ENCODE measurements at places on chromosomes 2 and 18.

- no peak for DNase-seq
Observed at GRCh38 chr2:64865073-64865830, 123.9 kb upstream of the SLC1A4 start.

GRCh38 chr18:70227438-70227837, 22.0 kb upstream of the RTTN start:
- no peak for DNase-seq

GRCh38 chr18:36889321-36889720, 60.4 kb downstream of the KIAA1328 start:
- peak; percentile 11 for DNase-seq

DNA sequence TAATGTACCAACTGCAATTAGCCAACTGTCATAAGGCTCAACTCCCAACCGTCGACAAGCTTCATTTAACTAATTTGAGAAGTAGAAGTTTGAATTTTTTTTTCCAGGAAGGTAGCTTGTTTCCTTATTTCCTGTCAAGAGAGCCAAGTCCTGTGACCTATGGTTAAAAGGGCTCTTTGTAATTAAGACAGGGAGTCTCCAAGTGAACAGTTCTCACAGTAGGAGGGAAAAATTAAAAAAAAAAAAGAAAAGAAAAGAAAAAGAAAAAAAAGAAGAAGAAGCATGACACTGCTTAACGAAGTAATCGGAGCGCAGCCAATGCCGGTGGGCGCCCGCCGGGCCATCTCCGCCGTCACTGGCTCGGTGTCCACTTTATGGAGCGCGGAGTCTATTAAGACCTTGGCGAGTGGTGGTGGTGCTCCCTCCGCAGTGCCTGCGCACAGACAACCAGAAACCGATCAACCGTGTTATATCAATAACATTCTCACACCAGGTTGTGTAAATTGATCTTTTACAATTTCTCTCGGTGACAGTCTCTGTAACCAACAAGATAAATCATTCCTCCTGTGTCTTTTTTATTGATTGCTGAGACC, 197.2 kb upstream of the POU3F3 start:
- no peak for DNase-seq

DNA sequence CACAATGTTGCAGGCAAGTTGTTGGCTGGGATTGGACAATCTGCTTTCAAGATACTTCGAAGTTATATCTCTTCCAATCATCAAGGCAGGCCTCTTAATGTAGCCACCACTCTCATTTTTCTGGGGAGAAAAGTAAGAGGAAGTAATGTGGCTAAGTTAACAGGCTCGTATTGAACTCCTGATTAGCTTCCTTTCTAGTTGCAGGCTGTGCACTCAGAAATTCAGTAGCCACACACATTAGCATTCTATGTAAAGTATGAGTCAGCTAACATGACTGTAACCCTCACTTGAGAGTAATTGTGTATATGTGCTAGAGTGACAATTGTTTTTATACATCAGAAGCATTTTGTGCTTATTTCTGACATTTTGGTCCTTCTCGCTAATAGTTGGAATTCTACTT, 3.3 kb downstream of the TWSG1 start:
- peak; percentile 54 for DNase-seq

DNA sequence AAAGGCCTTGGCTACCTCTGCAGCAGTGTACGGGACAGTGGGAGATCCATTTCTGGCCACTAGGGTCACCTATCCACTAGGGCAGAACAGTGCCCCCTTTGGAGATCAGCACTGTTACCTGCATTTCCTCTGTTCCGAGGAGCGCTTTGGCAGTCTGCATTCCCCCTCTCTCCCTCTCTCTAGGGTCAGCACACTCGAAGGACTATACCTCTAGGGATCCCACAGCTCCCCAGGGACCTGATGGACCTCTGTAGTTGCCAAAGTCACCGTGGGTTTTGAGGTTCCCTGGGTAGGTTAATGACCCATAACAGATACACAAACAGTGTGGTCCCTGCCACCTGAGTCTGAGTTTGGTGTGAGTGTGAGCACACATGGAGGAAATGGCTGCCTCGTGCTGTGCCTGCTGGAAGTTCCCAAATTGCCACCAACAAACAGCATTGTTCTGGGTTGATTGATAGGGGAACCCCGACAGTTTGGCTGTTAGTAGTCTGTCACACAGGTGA, 99.8 kb upstream of the VWC2L start:
- DNase-seq: no peak

DNA sequence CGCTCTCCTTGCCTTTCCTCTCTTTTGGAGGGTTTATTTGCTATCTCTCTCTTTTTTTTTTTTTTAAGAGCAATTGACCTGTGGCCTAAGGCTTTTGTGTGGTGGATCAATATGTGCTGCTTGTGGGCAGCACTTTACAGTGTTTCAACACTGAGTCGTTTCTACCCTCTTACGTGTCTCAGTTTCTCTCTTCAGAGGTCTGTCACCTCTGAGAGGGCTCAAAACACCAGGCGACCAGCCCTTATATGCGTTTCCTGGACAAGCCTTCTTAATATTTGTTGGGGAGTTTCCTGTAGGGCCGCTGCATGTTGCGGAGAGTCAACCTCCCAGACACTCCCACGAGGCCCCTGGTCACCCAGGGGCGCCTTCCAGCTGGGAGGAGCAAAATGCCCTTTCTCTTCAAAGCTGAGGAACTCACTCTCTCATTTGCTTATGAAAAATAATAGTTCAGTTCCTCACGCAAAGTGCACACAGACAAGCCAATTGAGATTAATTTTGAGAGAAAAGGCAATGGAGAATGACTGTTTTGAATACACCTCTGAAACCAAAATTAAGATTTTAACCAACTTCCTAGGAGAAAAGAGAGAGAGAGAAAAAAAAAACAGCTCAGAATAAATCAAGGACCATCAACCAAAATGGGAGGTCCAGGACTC, 96.3 kb upstream of the B3GNT2 start:
- DNase-seq: no peak

DNA sequence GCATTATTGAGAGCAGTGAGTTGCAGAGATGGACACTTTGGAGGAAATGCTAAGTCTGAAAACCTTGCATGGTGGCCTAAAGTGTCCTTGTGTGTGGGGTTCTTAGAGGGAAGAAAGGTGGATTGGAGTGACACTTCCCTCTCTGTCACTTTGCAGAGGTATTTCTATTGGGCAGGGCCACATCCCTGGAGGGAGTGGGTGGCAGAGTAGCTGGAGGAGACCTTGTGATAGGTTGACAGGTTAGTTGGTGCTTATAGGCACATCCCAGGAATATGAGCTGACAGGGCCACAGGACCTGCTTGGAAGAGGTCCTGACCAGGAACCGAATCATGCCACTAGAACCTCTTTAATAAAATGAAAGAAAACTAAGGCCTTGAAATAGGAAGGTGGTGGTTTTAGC, 972 bp upstream of the IGFBP5 start:
- no peak for DNase-seq

- DNase-seq: peak; percentile 72
Observed at GRCh38 chr2:177419274-177419673, 26.7 kb downstream of the AGPS start.

DNA sequence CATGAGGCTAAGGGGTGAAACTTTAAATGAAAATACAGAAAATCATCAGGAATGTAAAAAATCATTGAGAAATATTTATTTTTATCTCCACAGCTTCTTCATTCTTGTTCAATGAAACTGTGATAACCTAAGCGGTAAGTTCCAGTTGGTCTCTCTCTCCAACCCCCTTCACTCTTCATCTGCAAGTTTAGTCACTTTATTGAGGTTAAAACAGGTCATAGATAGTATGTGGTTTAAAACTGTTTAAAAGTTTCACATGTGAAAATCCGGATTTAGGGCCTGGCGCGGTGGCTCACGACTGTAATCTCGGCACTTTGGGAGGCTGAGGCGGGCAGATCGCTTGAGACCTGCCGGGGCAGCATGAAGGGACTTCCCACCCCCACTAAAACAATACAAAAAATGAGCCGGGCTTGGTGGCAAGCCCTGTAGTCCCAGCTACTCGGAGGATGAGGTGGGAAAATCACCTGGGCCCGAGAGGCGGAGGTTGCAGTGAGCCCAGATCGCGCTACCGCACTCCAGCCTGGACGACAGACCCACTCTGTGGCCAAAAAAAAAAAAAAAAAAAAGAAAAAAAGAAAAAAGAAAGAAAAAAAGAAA, 1.6 kb upstream of the PHLPP1 start:
- DNase-seq: no peak

DNA sequence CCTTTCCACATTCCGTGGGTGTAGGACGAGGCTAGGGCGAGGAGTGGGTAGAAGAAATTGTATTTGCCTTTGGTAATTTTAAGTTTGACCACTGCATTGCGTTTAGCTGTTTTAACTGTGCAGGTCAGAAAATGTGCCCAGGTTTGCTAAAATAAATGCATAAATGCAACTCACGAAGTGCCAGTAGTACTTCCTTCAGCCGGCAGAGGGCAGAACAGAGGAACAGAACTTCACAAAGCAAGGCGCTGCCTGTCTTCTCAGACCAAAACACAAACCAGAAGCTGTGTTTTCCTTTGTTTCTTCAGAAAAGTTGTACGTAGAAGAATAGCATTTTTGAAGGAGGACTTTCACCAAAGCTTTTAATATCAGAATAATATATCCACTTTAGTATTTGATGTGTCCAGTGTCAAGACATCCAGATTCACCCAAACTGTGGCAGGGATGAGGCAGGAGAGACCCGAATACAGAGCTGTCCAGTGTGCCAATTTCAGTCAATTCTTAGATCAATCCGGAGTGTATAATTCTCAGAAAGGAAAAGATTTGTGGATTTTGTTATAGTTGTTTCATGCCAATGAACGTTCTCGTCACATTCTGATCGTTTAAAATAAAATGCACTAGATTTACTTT, 348.6 kb downstream of the DLGAP1 start:
- DNase-seq: peak; percentile 43

DNA sequence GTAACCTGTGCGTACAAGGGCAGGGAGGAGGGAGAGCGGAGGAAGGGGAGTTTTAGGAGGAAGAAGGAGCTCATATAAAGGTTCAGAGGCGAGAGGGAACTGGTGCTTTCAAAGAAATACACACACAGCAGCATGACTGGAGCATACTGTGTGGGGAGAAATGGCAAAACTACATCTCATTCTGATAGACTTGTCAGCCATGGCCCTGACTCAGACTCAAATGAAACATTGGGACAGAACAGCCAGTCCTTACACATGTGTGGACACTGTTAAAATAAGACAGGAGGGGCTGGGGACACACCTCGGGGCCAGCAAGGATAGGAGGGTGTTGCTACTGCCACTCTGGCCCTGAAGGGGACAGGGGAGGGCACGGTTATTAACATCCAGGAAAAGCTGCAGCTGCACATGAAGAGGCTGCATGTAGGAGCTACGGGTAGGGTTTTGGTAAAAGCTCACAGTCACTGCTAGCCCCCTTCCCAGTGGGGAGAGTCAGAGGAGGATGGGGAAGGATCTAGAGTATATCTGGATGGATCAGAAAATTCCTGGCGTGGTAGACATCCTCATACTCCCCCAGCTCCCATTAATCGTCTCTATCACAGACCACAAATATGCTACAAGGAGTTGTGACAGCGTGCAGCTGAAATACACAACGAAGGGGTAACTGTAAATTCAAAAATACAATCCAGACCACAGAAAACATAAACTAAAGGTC, 110.5 kb downstream of the GATA6 start:
- DNase-seq: no peak

DNA sequence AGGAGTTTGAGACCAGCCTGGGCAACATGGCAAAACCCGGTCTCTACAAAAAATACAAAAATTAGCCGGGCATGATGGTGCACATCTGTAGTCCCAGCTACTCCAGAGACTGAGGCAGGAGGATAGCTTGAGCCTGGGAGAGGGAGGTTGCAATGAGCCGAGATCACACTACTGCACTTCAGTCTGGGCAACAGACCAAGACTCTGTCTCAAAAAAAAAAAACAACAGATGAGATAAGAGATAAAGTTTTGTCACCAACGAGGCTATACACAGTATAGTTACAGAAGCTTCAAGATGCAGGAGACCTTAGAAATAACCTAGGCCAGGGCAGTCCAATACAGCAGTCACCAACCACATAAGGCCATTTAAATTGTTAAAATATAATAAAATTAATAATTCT, 9.4 kb downstream of the FAM124B start:
- no peak for DNase-seq

DNA sequence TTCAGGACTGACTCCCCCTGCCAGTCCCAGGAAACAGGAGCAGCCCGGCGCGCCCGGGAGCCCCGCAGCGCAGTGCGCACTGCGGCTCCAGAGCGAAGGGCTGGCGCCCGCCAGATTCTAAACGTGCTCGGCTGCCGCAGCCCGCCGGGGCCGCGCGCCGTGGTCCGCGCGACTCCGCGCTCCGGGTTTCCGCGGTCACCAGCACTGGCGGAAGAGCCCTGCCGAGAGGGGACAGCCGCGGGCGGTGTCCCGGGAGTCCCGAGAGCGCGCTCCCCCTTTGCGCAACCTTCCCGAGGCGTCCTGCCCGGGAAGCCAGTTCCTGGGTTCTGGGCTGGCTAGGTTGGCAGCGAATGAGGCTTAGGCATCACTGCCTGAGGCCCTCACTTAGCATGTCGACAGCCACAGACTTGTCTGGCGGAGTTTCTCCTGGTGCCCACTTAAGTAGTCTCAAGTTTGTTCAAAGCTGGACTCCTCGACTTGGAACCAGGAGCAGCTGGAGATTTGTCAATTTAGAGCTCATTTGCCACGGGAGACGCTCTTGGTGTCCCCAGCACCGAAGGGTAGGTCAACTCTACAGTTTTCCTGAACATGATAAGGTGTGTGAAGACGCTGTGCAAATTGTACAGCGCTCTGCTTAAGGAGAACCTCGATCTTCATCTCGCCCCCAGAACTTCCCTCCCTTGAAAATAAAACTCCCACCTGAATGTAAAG, 1.5 kb upstream of the VSNL1 start:
- peak; percentile 38 for DNase-seq

DNA sequence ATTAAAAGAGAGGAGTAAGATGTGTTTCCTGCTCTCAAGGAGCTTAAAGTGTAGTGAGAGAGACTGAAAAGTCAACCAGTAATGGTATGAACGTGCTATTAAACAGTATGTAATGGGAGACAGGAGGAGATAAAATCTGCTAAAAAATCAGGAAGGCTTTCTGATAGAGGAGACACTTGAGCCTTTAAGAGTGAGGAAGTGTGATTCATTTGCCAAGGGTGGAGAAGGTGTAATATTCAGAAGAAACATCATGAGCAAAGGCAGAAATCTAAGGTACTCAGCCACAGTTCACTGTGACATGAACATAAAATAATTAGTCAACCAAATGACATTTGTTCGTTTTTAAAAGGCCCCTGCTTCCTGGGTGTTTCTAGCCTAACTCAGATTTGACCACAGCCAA, 137.8 kb upstream of the SKOR2 start:
- no peak for DNase-seq

GRCh38 chr18:22088029-22088428, 81.4 kb upstream of the GATA6 start:
- peak; percentile 17 for DNase-seq

DNA sequence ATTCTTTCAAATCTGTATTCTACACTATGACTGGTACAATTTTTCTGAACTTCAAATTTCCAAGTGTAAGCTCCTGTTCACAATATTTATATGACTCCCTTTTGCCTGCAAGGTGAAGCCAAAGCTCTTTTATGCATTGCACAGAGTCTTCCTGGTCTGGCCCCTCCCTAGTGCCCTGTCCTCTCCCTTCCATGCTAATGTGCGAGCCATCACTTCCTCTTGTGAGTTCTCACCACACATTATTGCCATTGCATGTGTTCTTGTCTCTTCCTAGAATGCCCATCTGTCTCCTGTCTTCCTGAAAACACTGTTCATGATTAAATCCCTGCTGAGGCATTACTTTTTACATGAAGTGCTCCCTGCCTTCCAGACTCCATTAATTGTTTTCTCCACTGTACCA, 169.9 kb downstream of the MC4R start:
- no peak for DNase-seq

GRCh38 chr2:97740590-97741182, 27.3 kb downstream of the ZAP70 start:
- DNase-seq: no peak
